ENCODE measurements at places on chromosomes 2 and 18.

GRCh38 chr18:78244779-78245178, 734.8 kb upstream of the SALL3 start:
- no peak for DNase-seq

- DNase-seq, result no peak
Observed at GRCh38 chr2:127324635-127325034, 30.7 kb upstream of the ERCC3 start.

GRCh38 chr2:9655441-9656269, 24.9 kb upstream of the YWHAQ start:
- DNase-seq, result peak; percentile 23

DNA sequence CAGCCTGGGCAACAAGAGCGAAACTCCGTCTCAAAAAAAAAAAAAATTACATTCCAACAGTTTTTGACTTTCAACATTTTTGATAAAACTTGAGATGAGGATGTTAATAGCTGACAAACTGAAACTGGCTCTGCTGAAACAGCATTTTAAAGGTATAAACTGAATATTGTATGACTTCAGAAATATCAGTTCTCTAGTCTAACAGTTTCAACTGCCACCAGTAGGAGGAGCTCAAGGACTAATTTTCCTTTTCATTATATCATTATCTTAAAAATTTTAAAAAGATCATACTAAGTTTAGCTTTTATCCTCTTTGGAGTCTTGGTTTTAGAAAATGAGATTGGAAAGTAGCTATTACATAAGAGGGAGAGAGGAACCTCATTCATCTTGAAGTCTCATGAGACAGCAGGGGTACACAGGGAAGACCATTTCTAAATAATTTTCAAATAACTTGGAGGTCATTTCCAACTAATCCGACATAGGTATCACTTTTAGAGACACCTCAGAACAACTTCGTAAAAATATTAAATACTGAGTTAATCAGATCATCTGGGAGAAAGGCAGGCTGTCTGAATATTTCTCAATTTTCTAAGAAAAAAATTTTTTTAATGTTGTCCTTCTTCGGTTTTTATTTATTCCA, 37.6 kb upstream of the MCM6 start:
- DNase-seq, result peak; percentile 28

All from stimulated activated CD8-positive, alpha-beta memory T cell treated with anti-CD3 and anti-CD28 coated beads, Interleukin-12 subunit alpha, Interleukin-12 subunit beta, amount 100 ng/mL, for 1 hour (primary cell).